ENCODE measurements at places on chromosomes 2 and 18.

DNA sequence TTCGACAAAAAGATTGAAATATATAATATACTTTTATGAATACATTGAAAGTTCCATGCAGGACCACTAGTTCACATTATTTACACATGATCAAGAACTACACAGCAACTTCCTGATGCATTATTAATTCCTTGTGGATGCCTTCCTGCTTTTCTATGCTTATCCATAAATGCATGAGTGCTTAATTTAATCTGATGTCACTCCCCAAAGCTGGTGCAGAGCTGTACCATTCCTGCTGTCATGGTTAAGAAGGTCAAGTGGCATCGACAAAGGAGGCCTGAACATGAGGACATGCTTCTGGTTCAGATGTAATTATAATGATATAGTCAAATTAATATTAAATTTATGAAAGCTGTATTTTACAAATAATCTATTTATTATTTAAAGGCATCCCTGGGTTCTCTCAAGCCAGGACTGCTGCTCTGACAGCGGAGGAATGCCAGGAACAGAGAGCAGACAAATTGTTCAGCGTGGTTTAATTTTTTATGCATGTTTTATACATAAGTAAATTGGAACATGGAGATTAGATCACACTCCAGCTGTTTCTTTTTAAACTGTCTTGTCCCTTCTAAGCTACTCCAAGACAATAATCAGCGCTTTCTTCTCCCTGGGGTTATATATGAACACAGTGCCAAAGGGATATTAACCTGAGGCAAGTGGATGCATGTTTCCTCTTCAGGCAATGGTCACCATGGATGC is 307.3 kb upstream of the CNTNAP5 start:
- DNase-seq, result no peak

DNA sequence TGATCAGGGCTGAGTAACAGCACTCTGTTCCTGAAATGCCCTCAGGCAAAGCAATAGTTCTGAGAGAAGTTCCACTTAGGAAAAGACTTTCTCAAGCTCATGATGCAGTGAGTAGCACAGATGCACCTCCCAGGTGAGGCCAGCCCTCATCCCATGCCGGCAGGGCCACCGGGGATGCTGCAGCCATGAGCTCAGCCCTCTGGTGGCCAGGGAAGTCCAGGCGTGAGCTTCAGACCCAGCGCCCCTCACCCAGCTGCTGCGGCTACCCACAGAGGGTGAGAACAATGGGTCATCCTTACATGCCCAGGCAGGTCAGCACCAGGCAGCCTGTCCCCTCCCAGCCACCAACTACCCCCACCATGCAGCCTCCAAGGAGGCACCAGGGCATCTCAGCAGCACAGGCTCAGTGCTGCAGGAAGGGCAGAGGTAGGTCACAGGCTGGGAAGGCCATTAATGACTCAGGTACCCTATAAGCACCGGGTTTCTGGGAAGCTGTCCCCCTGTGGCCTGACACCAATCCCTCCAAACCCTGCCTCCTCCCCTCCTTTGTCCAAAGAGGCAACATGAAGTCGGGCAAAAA is 50.6 kb downstream of the TTC32 start:
- DNase-seq, result no peak

GRCh38 chr2:30708491-30709290 is 98.6 kb downstream of the CAPN13 start:
- no peak for DNase-seq

GRCh38 chr18:79857082-79857671 is 59.4 kb downstream of the KCNG2 start:
- DNase-seq, result peak; percentile 27

DNA sequence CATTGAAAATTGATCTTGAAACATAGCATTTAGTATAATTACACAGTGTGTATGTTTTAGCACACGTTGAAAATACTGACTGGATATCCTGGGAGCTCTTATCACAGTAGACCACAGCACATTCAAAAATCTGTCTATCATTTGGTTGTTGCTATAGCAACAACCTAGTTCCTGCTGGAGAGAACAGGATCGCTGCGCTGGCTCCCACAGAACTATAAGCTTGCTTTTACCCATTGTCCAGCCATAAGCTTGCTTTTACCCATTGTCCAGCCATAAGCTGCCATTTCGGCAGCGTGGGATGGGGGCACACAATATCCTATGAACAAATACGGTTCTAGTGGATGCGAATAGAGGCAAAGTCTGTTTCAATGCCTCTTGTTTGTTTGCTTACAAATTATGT is 70.4 kb upstream of the ST6GAL2 start:
- no peak for DNase-seq

GRCh38 chr18:35026407-35027061 is 14.7 kb upstream of the MAPRE2 start:
- DNase-seq, result peak; percentile 21

DNA sequence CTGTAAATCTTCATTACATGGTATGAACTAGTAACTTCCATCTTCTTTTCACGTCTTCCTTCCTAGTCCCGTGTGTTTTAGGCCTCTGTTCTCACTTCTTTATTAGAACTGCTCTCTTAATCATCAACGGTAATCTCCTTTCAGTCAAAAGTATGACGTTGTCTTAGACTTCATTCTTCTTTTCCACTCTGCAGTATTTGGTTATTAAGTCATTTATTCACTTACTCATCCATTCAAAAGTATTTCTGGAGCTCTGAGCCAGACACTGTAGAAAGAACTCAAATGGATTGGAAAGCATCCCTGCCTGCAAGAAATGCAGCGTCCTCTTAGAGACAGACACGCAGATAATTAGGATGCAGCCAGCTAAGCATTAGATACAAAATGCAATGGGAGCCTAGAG is 494.6 kb upstream of the NRP2 start:
- DNase-seq, result no peak

DNA sequence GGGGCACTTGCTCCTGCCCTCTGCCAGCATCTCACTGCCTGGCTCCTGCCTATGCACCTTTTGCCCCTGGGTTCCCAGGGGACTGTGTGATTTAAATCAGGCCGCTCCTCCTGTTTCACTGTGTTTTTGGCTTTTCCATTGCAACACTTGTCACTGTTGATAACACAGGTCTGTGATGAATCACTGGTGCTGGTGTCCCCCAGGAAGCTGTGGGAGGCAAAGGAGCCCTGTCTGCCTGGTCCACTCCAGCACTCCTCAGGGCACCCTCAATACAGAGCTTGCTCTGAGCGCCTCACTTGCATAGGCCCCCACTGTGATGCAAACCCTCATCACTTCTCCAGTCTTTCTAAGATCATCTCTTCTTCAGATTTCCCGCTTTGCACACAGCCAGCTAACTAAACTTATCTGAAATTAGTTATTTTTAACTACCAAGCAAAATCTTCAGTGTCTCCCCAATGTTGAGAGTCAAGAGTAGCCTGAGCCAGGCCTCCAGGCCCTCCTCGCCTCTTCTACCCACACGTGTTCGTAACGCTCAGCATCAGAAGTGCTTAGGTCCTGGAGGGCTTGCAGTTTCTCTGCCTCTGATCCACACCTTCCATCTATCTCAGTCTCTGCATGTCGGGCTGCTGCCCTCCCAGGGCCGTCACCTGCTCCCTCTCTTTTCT is 2.8 kb downstream of the TMEM18 start:
- no peak for DNase-seq

Data from NCI-H2171 treated with DMSO at 0.1 percent for 48 hours (cell line).